ENCODE measurements at places on chromosomes 12 and 14.

- DNase-seq: no peak
Observed at GRCh38 chr14:89936654-89937185, 17.8 kb downstream of the EFCAB11 start.

DNA sequence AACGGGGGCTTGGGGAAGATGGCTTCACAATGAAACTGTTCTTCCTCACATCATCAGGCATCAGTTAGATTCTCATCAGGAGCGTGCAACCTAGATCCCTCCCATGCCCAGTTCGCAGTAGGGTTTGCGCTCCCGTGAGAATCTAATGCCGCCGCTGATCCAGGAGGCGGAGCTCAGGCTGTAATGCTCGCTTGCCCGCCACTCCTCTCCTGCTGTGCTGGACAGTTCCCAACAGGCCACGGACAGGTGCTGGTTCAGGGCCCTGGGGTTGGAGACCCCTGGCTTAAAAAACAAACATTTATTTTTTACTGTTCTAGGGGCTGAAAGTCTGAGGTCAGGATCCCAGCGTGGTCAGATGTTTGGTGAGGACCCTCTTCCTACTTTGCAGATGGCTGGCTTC, 180.5 kb downstream of the FBXL14 start:
- DNase-seq: no peak

DNA sequence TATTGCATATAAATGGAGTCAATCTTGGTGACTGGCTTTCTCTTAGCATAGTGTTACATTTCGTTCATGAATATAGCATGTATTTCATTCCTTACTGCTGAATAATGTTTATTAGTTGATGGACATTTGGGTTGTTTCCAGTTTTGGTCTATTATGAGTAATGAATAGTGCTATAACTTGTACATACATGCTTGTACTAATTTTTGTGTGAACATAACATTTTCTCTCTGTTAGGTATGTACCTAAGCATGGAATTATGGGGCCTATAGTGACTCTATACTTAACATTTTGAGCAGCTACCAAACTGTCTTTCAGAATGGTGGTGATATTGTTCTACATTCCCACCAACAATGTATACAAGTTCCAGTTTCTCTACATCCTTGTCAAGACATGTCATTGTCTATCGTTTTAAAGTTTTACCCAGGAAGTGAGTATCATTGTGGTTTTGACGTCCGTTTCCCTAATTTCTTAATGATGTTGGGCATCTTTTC, 23.1 kb downstream of the ATP2A2 start:
- no peak for DNase-seq

- DNase-seq: no peak
Observed at GRCh38 chr14:50186107-50186506, 45.3 kb downstream of the SOS2 start.

DNA sequence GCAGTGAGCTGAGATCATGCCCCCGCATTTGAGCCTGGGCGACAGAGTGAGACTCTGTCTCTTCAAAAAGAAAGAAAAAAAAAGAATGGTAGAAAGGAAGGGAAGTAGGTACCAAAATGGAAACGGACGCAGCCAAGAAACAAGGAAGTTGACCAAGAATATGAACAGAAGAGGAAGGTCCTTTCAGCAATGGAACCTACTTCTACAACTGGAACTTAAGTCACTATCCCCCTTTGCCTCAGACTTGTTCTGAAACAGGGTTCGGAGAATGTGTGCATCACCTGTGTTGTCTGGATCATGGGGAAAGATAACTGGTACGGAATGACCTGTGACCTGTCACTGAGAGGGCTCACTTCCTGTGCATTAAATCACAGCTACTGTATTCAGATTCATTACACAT, 43.9 kb upstream of the RNASE1 start:
- no peak for DNase-seq

DNA sequence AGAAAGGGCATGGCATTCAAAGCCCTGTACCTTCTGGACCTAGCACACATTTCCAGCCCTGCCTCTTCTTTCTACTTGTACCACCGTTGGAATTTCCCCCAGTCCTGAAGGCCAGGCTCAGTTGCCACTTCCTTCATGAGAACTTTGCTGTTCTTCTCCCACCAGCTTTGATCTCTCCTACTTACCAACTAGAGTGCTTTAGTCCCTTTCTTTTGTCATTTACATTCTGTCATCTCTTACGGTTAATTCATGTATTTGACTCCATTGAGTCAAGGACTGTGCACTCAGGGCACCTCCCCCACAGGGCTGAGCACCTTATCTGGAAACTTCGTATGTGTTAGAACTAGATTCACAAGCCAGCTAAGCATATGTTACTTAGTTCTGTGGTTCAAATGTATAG, 26.3 kb downstream of the BICDL1 start:
- peak; percentile 80 for DNase-seq

DNA sequence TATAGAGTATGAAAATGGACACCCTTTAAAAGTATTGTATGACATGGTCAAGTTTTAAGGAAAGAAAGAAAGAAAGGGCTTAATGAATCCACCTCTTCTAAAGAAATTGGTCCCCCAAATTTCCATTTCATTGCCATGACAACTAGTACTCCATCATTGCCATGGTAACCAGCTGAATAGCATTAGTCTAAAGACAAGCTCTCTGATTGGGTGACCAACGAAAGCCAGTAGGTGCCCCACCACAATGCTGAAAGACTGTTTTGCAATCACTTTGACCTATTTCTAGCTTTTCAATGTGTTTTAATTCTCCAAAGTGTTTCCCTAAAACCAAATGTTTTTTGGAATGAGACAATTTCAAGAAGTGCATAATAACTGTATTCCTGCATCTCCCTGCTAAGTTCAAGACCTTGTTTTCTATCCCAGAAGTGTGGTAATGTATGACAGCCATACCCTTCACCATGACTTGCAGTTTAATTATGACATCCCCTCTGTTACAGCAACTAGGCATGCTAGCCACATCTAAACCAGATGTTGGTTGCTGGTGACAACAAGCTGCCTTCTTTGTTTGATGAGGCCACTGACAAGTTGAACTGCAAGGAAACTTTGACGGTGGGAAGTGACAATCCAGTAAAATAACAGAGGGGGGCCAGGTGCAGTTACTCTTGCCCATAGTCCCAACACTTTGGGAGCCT, 46.7 kb downstream of the KICS2 start:
- no peak for DNase-seq

GRCh38 chr12:28583701-28584261, 393.5 kb downstream of the CCDC91 start:
- no peak for DNase-seq

DNA sequence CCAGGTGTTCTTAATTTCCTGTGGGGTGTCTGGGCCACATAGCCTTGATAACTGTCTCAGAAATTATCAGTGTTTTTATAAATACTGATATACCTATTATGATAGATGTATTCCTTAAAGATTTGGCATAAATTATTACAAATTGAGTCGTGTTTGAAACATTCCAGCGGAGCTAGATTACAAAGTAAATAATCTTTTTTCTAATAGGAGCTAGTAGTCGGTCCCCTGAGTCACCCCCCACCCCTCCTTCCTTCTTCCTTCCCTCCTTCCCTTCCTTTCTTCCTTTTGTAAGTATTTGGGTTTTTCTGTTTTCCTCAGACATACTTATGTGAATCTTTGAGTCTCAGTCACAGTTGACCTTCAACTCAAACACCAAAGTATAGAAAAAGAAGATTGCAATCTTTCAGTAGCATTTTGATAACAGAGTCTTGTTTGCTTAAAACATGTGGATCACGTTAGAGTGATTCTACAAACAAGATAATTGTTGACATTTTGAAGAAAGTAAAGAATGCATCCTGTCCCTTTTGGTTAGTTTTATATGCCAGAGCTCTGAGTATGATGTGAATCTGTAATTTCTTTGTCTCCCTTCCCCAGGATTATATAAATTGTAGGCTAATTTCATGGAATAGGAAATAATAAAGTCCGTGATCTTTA, 264.0 kb downstream of the FUT8 start:
- no peak for DNase-seq

DNA sequence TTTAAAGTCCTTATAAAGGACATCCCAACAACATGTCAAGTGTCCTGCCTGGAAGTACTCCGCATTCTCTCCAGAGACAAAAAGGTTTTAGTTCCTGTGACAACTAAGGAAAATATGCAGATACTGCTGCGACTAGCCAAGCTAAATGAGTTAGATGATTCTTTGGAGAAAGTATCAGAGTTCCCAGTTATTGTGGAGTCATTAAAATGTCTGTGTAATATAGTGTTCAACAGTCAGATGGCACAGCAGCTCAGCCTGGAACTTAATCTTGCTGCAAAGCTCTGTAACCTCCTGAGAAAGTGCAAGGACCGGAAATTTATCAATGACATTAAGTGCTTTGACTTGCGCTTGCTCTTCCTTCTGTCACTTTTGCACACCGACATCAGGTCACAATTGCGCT, 40.2 kb downstream of the RIC8B start:
- no peak for DNase-seq

- DNase-seq: no peak
Observed at GRCh38 chr12:104802208-104802607, 155.9 kb downstream of the SLC41A2 start.

DNA sequence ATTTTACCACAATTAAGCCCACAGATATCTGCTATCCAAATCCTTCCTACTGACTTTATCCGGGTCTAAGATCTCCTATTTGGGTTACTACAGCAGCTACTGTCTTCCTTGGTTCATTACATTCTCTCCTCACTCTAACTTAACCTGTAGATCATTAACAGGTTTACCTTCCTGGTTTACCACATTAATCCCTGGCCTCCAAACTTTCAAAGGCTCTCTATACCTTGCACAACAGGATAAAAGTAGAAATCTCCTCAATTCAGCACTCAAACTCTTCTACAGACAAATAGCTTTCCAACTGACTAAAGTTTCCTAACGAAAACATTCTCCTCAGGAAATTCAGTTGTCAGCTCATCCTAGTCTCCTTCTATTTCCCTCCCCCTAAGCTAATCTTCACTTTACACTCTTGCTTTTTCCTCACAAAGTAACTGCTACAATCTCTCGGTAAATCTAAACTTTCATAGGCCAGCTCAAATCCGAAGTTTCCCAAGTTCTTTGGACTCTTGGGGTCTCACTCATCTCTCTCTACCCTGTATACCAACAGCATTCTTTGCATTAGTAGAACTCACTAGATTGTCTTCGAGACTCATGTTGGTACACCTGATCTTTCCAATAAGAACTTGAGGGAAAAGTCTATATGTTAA, 2.7 kb downstream of the BTBD7 start:
- DNase-seq: no peak

- no peak for DNase-seq
Observed at GRCh38 chr14:73741876-73742519, 27.8 kb upstream of the PNMA1 start.

GRCh38 chr14:97264516-97265230, 467.5 kb downstream of the VRK1 start:
- no peak for DNase-seq

DNA sequence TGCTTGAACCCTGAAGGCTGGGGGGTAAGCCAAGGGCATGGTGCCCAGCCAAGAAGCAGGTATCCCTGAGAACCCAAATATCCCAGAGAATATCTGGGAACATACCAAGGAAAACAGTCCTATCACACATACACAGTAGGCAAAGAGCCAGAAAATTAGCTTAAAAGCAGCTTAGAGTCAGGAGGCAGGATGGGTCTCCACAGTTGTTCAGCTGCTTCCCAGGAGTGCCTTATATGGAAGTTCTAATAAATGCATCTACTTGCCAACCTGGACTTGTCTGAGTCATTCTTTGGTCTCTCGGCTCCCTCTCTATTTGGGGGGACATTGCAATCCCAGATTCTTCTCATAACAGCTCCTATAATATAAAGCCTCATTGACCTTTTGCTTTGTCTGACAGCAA, 9.0 kb upstream of the GPR135 start:
- no peak for DNase-seq

- DNase-seq: no peak
Observed at GRCh38 chr14:96508900-96509299, 6.7 kb downstream of the PAPOLA start.

DNA sequence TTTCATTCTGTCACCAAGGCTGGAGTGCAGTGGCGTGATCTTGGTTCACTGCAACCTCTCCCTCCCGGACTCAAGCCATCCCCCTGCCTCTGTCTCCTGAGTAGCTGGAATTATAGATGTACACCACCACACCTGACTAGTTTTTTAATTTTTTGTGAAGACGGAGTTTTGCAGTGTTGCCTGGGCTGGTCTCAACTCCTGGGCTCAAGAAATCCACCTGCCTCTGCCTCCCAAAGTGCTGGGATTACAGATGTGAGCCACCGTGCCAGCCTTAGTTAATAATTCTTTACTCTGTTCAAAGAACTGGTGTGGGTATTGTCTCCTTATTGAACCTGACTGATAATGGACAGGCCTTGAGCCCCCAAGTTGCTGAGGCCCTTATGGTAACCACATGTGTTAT, 10.4 kb upstream of the KRT7 start:
- no peak for DNase-seq

GRCh38 chr12:47545938-47546609, 159.8 kb downstream of the RPAP3 start:
- no peak for DNase-seq

GRCh38 chr12:123063535-123063934, 83.1 kb downstream of the ARL6IP4 start:
- no peak for DNase-seq

DNA sequence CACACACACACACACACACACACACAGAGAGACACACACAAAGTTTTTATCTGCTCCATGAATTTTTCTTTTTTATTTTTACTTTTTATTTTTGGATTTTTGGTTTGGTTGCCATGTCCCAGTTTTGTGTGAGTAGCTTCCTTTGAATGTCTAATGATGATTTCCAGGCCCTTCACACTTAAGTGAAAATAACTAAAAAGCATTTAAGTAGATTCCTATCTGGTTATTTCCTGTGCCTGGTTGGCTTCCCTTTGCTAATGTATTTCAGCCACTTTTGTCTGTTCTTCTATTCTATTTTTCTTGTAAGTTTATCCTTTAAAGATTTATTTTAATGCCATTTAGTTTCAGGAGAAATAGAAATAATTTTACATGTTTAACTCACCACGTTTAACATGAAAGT, 755.4 kb downstream of the SLC6A15 start:
- no peak for DNase-seq

DNA sequence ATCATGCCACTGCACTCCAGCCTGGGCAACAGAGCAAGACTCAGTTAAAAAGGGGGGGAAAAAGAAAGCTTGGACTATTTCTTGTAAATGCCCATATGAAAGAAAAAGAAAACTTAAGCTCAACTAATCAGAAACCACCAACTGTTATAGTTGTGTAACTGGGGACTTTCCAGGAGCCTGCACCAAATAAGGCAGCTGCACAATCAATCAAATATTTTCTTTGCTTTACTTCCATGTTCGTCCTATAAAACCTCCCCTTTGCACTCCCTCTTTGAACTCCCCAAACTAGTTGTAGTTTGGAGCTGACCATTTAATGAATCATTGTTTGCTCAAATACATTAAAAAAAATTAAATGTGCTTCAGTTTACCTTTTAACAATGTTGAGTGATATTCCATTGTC, 54.9 kb downstream of the OTOGL start:
- no peak for DNase-seq

GRCh38 chr12:116577154-116577561, 18.0 kb downstream of the MAP1LC3B2 start:
- no peak for DNase-seq

DNA sequence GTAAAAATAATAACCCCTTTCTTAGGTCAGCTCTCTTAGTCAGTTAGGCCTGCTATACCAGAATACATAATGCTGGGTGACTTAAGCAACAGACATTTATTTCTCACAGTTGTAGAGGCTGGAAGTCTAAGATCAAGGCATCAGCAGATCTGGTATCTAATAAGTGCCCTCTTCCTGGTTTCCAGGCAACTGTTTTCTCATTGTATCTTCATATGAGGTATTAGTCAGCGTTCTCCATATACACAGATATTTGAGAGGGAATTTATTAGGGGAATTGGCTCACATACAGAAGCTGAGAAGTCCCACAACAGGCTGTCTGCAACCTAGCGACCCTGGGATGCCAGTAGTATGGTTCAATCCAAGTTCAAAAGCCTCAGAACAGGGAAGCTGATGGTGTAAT, 896.0 kb downstream of the GALC start:
- no peak for DNase-seq
